ENCODE measurements at places on chromosomes 3 and 15.

DNA sequence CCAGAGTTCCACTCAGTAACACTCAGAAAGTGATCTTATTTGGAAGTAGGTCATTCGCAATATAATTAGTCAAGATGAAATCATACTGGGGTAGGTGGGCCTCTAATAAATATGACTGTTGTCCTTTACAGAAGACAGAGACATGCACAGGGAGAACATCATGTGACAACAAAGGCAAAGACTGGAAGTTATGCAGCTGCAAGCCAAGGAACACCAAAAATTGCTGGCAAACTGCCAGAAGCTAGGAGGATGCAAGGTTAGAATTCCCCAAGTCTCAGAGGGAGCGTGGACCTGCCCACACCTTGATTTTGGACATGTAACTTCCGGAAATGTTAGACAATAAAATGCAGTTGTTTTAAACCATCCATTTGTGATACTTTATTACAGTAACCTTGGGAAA is 471.5 kb upstream of the AGTR1 start:
- no peak for DNase-seq

DNA sequence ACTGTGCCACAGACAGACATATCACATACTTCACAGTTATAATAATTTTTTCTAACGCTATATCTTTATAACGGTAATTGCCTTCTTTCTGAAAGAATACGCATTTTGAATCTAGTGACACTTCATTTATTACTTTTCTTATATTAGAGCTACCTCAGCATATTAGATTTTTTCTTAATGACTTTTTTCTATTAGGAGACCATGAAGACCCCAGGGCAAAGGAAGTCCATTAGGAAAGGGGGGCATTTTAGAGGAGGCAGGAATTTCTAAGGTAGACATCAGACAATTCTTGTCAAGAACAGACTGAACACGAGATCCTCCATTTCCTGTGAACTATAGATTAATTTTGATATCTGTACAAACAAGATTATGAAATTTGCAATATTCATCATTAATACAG is 90.5 kb upstream of the NSMCE3 start:
- no peak for DNase-seq

- no peak for DNase-seq
These were observed 10.9 kb downstream of the RARB start for GRCh38 chr3:25438791-25439555.

GRCh38 chr3:114393367-114394072 is 99.7 kb downstream of the TIGIT start:
- no peak for DNase-seq

GRCh38 chr3:42213417-42213816 is 52.6 kb downstream of the CCK start:
- DNase-seq, result no peak

GRCh38 chr3:192239956-192240355 is 487.4 kb downstream of the FGF12 start:
- DNase-seq, result no peak

DNA sequence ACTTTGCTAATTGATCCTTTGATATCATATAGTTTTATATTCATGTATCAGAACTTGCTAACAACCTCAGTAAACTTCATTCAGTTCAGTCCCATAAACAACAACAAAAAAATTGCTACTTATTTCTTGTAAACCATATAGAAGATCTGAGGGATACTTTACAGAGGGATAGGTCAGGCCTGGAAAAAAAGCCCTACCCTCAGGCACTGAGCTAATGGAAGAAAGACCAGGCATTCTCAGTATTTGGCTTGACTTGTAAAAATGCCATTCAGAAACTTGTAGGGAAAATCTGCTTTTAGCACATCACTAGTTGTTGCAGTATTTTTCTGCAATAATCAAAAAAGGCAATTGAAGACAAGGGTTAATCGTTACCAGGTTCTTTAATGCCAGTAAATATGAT is 33.1 kb downstream of the ARMC8 start:
- no peak for DNase-seq

DNA sequence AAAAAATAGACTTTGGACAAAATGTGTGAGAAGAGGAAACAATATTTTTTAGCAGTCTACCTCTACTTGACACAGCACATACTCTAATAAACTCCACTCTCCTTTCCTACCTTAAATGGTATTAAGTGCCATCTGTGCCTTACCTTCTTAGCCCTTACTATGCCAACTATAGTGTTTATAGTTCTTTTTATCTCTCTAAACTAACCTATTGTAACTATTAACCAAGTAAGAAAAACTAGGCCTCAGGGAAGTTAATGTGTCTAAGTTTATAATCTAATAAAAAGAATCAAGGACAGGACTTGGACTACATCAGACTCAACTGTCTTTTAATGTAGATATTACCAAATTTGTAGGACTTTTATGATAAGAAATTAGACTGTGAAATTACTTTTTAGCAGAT is 251.7 kb upstream of the ROBO2 start:
- DNase-seq, result no peak

DNA sequence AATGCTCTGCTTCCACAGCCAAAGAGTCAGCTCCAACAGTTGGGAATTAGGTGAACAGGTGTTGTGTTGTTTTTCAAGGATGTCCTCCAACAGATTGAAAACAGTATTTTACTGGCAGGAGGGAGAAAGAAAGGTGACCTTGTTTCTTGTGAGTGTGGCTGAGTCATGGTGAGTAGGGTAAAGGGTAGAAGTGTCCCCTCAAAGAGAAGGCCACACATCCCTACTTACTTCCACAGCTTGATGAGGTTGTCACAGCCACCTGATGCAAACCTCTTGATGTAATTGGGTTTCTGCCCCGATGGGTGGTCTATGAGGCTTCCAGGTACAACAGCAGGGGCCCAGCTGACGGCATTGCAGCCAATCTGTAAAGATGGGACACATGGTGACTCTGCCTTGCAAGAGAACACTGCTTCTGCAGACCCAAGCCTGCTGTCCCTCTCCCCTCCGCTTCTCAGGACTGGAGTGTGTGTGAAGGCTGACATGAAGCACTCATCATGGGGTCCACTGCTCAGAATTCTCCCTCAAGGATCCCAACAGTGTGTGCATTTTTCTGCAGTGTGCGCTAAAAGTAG is 12.7 kb upstream of the GHRL start:
- DNase-seq, result no peak

DNA sequence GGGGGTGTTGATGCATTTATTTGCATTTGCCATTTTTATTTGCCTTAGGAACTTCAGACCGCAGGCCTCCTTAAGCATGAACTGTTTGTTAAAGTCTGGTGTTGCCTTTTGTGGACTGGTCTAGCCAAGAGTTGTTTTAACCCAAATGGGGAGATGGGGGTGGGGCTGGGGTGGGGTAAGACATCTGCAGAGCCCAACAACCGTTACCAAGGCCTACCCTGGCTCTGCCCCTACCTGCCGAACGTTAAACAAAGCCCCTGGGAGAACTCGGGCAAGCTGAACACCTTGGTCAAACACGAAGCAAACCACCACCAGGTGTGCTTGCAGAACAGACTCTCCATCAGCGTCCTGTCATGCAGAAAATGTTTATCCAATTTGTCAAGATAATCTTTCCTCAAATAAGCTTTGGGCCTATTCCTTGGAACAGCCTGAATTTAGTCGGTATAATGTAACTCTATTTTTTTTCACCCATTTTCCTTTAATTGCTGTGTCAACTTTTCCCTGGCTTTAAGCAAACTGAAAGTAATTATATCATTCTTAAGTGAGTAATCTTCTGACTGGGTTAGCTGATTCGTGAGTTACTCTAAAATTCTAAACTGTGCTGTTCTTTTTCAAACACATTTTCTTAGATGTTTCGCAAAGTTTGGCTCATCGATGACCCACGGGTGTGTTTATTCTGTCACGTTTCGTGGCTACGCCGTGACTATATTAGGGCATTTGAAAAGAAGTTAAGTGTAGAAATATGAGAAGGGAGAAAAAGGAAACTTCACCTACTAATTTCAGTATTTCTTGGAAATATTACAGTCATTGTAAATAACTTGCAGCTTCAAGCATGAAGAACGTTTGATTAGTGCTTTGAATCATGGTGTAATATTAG is 127.6 kb downstream of the SOX2 start:
- DNase-seq, result no peak

GRCh38 chr3:132926098-132926497 is 112.1 kb upstream of the TMEM108 start:
- no peak for DNase-seq
